ENCODE measurements at places on chromosomes 4 and X.

DNA sequence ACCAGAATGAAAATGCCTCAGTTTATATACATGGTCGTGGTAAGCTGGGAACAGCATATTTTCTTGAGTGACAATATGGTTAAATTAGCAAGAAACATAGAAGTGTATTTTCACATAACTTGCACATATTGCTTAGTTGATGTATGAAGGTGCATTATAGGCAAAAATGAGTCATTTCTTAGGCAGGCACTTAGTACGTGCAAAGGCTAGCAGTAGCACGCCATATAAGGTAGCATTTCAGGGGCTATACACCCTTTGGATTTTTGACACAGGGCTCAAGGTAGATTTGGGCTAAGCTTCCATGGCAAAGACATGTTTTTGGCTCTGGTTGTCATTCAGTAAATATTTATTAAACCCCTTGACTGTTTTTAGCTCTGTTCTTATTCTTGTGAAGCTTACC is 33.1 kb downstream of the PCDH7 start:
- DNase-seq: no peak
- H3K4me1 ChIP-seq: peaks cover 9% of the 10 kb centered on the region
- H3K27me3 ChIP-seq: no peaks in the 10 kb centered on the region
- H3K27ac ChIP-seq: peak overlapping the region; percentile 70
- H3K36me3 ChIP-seq: no peaks in the 10 kb centered on the region
- H3K4me3 ChIP-seq: no peak overlapping the region

DNA sequence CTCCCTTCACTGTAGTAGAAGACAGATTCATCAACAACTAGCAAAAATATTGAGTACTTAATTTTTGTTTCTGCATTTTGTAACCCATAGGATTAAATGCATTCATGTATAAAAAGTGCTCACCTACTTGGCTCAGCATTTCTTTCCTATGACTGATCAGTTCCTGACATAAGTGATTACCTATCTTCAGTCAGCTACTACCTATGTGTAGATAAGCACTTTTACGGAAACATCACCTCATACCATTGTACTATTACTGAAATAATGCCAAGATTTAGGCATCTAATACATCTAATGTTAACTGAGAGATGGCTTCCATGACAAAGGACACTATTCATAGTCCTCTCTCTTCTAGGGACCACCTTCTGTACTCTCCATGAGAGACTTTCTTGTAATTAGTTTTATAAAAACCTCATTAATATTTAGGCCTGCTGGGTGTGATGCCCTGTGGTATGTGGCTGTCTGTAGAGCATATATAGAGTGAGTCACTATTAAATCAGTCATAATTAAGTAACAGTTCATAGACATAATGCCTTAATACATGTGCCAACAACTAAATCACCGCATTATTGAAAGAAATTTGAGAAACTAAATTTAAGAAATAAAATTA is 147.0 kb downstream of the PDGFC start:
- H3K36me3 ChIP-seq: no peaks in the 10 kb centered on the region
- no peaks in the 10 kb centered on the region for H3K4me1 ChIP-seq
- no peak overlapping the region for H3K4me3 ChIP-seq
- H3K27ac ChIP-seq: no peak overlapping the region

DNA sequence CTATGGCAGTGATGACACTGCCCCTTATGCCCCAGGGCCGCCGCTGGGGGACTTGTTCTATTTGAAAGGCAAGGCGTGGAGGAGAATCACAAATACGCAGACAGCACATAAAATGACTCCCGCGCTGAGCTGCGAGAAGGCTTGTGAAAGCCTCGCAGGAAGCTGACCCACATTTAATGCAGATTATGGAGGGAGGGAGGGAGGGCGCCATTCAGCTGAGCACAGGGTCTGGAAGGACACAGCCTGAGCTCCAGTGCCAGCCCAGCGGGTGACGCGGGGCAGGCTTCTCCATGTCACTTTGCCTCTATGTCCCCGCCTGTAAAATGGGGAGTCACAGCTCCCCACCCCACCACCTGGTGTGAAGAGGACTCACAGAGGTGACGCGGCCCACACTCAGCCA is 14.3 kb downstream of the ABLIM2 start:
- H3K27ac ChIP-seq: no peak overlapping the region
- peaks cover 5% of the 10 kb centered on the region for H3K4me1 ChIP-seq
- DNase-seq: no peak
- peaks cover 14% of the 10 kb centered on the region for H3K36me3 ChIP-seq

- no peaks in the 10 kb centered on the region for H3K27me3 ChIP-seq
- H3K27ac ChIP-seq: no peak overlapping the region
- DNase-seq: no peak
- H3K4me1 ChIP-seq: peaks cover 3% of the 10 kb centered on the region
Observed at GRCh38 chr4:110550260-110550659, 72.6 kb downstream of the PITX2 start.

- H3K27me3 ChIP-seq: no peaks in the 10 kb centered on the region
- H3K36me3 ChIP-seq: no peaks in the 10 kb centered on the region
- no peak overlapping the region for H3K27ac ChIP-seq
- no peaks in the 10 kb centered on the region for H3K4me1 ChIP-seq
- no peak for DNase-seq
Observed at GRCh38 chr4:122689972-122690371, 42.5 kb upstream of the BBS12 start.

DNA sequence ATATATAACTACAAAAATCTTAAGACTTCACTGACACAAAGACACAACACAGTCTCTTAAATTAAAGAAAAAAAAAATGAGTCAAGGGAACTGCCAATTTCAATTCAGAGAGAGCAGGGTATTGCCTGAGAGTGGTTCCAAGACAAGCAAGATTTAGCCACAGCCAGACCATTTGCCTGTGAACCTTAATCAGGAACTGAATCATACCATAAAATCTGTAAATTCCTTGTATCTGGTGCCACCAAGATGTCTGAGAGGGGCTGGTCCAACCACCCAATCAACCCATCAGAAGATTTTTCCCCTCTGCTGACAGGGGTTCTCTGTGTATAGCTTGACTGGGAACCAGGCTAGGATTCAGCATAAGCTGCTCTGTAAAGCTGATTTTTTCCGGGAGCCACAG is 159.2 kb downstream of the CPEB2 start:
- no peaks in the 10 kb centered on the region for H3K27me3 ChIP-seq
- H3K36me3 ChIP-seq: no peaks in the 10 kb centered on the region
- H3K4me3 ChIP-seq: no peak overlapping the region
- no peak for DNase-seq

GRCh38 chr4:147396105-147396504 is 84.8 kb upstream of the EDNRA start:
- no peak for DNase-seq
- no peaks in the 10 kb centered on the region for H3K4me1 ChIP-seq
- no peaks in the 10 kb centered on the region for H3K36me3 ChIP-seq
- H3K27me3 ChIP-seq: no peaks in the 10 kb centered on the region
- H3K27ac ChIP-seq: no peak overlapping the region

- DNase-seq: no peak
- no peak overlapping the region for H3K27ac ChIP-seq
- H3K36me3 ChIP-seq: no peaks in the 10 kb centered on the region
- H3K4me3 ChIP-seq: no peak overlapping the region
Observed at GRCh38 chr4:182859730-182860129, 57.5 kb downstream of the DCTD start.

GRCh38 chrX:45747905-45748304 is 547.2 kb upstream of the DIPK2B start:
- peaks cover 16% of the 10 kb centered on the region for H3K4me1 ChIP-seq
- DNase-seq: no peak
- peaks cover 29% of the 10 kb centered on the region for H3K36me3 ChIP-seq
- H3K27me3 ChIP-seq: no peaks in the 10 kb centered on the region
- H3K4me3 ChIP-seq: no peak overlapping the region
- H3K27ac ChIP-seq: peak overlapping the region; percentile 3

DNA sequence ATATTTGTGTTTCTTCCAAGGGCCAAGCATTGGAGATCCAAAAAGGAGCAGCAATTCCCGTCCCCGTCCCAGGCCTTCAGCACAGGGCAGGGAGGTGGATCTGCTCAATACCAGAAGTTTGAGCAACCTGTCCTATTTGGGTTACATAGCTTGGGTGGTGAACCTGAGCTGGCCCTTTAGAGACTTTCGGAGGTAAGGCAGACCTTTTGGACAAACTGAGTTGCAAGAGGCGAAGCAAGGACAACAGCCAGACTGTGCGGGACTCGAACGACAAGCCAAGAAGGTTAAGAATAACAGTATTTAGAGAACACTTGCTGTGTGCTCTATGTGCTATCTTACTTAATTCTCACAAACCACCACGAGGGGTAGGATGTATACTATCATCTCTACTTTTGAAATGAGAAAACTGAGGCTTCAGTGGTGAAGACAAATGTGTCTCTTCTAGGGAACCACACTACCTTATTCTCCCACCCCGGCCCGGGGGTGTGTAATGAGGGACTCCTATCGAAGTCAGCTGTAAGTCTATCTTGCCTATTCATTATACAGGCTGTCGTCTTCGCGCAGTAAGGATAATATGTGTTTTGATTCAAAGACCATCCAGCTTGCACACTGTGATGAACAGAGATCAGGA is 1.3 kb downstream of the NOP14 start:
- peak overlapping the region; percentile 90 for H3K27ac ChIP-seq
- H3K4me3 ChIP-seq: peak overlapping the region; percentile 63
- H3K36me3 ChIP-seq: peaks cover 25% of the 10 kb centered on the region
- H3K27me3 ChIP-seq: no peaks in the 10 kb centered on the region
- DNase-seq: no peak

DNA sequence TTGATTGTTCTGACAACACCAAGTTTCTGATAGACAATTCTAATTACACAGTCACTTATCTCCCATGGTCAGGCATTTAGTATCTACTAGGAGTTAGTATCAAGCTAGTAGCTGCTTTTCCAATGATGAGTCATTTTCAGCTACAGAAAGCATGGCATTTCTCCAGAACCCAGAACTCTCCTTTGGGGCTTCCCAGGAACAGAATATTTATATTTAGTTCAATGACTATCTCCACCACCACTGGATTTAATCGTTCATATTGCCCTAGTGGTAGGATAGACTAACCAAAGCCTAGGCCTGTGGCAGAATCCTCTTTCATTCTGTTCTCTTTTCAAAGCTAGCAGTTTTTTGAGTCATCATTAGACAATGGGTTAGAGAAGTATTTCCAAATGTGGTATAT is 569.4 kb downstream of the GABRG1 start:
- H3K27ac ChIP-seq: no peak overlapping the region
- H3K4me1 ChIP-seq: no peaks in the 10 kb centered on the region
- no peaks in the 10 kb centered on the region for H3K36me3 ChIP-seq
- no peak overlapping the region for H3K4me3 ChIP-seq
- H3K27me3 ChIP-seq: no peaks in the 10 kb centered on the region
- DNase-seq: no peak

- H3K4me1 ChIP-seq: no peaks in the 10 kb centered on the region
- H3K36me3 ChIP-seq: no peaks in the 10 kb centered on the region
- no peaks in the 10 kb centered on the region for H3K27me3 ChIP-seq
- no peak overlapping the region for H3K27ac ChIP-seq
- DNase-seq: no peak
- H3K4me3 ChIP-seq: no peak overlapping the region
Observed at GRCh38 chr4:33427676-33428075, 2707.5 kb downstream of the PCDH7 start.

DNA sequence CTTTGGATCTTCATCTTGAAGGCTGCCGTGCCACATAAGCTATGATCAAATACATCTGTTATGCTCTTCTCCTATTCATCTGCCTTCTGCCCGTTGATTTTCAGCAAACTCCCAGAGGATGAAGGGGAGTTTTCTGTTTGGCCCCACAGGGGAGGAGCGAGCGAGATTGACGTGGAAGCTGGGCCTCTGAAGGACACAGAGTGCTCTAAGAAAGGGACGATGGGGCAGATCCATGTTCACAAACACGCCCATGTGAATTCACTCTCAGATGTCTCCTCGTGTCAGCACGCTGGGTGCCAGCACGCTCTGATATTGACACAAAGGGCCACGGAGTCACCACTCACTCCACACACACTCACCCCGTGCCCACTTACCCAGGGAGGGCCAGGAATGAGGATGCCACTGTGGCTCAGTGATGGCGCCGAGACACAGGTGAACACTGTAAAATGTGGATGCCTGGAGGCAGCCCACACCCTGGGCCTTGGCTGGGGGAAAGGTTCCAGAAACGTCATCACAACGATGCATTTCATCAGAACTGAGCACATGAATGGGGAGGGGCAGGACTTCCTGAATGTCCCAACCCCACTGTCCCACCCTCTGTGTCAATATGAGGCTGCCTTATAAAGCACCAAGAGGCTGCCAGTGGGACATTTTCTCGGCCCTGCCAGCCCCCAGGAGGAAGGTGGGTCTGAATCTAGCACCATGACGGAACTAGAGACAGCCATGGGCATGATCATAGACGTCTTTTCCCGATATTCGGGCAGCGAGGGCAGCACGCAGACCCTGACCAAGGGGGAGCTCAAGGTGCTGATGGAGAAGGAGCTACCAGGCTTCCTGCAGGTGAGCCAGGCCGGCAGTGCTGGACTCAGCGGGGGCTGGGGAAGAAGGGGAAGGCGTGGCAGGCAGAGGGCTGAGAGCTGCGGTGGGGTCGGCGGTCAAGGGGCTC is at the start of gene S100P:
TSS of gene S100P (plus strand) at position 648 of the 946 bp plus-strand sequence. CDS start at position 703, 55 bp downstream.
- no peak for DNase-seq
- no peak within 1 kb of the TSS for H3K4me3 ChIP-seq
- H3K36me3 ChIP-seq: no peaks in the 10 kb centered on the region
- peak within 1 kb of the TSS; percentile 67 for H3K27ac ChIP-seq
- no peaks in the 10 kb centered on the region for H3K27me3 ChIP-seq

- H3K36me3 ChIP-seq: no peaks in the 10 kb centered on the region
- no peak overlapping the region for H3K4me3 ChIP-seq
- H3K27ac ChIP-seq: no peak overlapping the region
Observed at GRCh38 chrX:120120223-120120622, 4.5 kb upstream of the RHOXF1 start.

GRCh38 chr4:164930647-164931046 is 46.8 kb downstream of the TRIM61 start:
- H3K36me3 ChIP-seq: no peaks in the 10 kb centered on the region
- H3K27me3 ChIP-seq: no peaks in the 10 kb centered on the region
- no peaks in the 10 kb centered on the region for H3K4me1 ChIP-seq
- H3K4me3 ChIP-seq: no peak overlapping the region
- H3K27ac ChIP-seq: no peak overlapping the region

DNA sequence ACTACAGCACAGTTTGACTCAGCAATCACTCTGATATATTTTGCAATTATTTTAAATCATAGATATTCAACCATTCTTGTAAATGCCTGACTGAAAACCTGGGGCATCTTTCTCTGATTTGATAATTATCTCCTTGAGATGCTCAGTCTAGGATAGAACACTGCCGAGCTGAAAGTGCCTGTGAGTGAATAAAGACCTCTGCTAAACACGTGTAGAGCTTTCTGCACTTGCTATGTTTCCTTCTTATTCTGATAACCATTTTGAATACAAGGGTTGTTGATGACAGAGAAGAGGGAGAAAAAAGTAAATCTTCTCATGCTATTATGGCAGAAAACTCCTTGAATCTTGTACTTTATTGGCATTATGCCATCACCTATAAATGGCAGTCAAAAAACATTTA is 1843.4 kb upstream of the IGFBP7 start:
- no peaks in the 10 kb centered on the region for H3K4me1 ChIP-seq
- H3K27me3 ChIP-seq: no peaks in the 10 kb centered on the region
- no peak overlapping the region for H3K4me3 ChIP-seq
- no peaks in the 10 kb centered on the region for H3K36me3 ChIP-seq
- H3K27ac ChIP-seq: no peak overlapping the region

All from esophagus squamous epithelium (tissue), 5 donors.